ENCODE measurements at places on chromosomes 11 and 22.

DNA sequence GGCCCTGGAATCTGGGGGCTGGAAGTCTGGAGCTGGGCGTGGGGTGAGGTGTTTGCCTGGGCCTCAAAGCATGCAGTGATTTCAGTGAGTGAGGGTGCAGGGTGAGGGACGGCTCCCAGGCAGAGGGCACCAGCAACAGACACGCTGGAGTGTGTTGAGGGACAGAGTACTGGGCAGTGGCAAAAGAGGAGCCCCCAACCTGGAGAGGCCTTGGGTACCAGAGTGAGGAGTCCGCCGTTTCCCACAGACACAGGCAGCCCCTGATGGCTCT, 12.0 kb upstream of the TBC1D22A start:
- no peak for DNase-seq

DNA sequence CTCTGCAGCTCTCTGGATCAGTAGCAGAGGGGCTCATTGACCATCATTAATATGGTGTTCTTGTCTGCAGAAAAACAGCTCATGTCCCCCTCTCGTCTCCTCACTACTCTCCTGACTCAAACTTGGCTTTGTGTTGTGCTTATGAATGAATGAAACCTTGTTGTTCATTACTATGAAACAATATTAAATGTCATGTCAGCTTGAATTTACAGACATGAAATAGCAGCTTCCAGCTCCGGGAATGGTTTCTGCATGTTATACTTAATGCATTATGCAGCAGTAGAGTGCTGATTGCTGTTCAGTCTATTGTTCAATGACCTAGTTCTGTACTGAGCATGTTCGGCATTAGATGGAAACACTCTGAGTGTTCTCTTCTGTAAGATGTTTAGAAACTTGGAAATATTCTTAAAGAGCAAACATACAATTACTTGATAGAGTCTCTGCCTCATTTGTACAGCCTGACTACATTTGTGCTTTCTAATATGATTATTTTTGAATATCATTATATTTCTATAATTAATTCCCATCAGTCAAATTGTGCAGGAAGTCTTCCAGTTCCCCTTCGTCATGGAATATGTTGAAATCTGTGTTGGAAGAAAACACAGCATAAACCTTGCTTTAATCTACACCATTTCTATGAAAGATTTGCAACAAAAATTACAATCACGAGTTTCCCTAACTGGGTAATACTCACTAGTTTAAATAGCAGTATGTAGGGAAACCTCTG, 340.4 kb downstream of the SOX6 start:
- no peak for DNase-seq

DNA sequence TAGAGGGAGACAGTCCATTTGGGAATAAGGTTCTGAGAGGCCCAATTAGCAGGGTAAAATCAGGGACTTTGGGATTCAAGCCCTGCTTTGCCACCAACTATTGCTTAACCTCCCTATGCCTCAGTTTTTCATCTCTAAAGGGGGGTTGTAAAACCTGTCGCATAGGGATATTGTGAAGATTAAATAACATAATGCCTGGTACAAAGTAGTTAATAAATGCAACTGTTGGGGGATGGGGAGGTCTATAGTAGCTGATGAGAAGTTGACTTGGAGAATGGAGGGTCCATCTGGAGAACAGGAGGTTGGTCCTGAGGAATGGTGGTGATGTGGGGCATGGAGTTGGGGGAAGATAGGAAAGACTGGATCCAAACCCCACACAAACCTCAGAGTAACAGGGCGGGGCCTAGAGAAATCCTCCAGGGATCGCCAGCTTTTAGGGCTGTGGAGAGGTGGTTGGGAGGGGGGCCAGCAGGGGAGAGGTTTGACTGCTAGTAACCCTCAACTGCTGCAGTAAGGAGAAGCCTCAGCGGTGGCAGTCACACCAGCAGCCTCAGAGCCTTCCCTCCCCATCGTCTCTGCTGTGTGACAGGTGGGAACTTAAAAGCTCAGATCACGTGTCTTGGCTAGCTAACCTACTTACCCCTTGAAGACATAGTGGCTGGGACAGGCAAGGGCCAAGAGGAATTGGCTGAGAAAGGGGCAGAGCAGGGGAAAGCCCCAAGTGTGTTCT, 1.1 kb upstream of the ABCG4 start:
- DNase-seq: no peak

GRCh38 chr11:86218125-86219084, 26.1 kb upstream of the EED start:
- DNase-seq: peak; percentile 82

GRCh38 chr22:24553597-24554312, 1.2 kb downstream of the GUCD1 start:
- no peak for DNase-seq

All from AG08396 (cell line).